Activated CD4-positive, alpha-beta T cell treated with anti-CD3 and anti-CD28 coated beads, Interleukin-2, amount 10 ng/mL, durations not matched to agents 7 days and 5 days (primary cell): ENCODE measurements at places on chromosomes 16 and 17. TPM values are rescaled to one million over a fixed set of nuclear protein-coding genes. Genes with fewer than 3 reads are reported as not detected.

GRCh38 chr17:43360739-43361505 lies 37.9 kb upstream of the ARL4D start:
- DNase-seq = peak; percentile 87
- peak overlapping the region; percentile 86 for H3K4me3 ChIP-seq
- peaks cover 16% of the 10 kb centered on the region for H3K4me1 ChIP-seq
- no peaks in the 10 kb centered on the region for H3K36me3 ChIP-seq
- H3K27me3 ChIP-seq = no peaks in the 10 kb centered on the region

DNA sequence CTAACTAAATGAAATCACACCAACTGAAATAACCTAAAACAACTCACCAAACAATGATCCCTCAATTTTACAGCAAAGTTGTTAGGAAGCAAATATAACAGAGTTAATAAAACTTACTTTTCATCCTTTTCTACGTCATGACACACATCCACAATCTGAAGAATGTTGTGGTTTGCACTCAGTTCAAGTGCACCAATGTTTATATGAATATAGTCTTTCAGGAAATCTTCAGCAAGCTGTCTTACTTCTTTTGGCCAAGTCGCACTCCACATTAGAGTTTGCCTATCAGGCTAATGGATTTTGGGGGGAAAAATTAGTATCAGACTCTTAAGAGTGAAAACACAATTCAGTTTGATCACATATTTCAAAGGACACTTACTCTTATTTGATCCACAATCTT lies 3.3 kb downstream of the DDX5 start:
- peaks cover 68% of the 10 kb centered on the region for H3K4me1 ChIP-seq
- DNase-seq = no peak
- H3K36me3 ChIP-seq = peaks cover 78% of the 10 kb centered on the region
- H3K27me3 ChIP-seq = no peaks in the 10 kb centered on the region
- H3K27ac ChIP-seq = peak overlapping the region; percentile 72

GRCh38 chr16:9090101-9090959 lies 1.1 kb upstream of the HAPSTR1 start:
- H3K4me3 ChIP-seq = peak overlapping the region; percentile 87
- peak; percentile 53 for DNase-seq
- peak overlapping the region; percentile 99 for H3K27ac ChIP-seq

- no peak overlapping the region for H3K27ac ChIP-seq
- H3K36me3 ChIP-seq = peaks cover 4% of the 10 kb centered on the region
- DNase-seq = peak; percentile 85
- H3K4me1 ChIP-seq = peaks cover 23% of the 10 kb centered on the region
Measured at GRCh38 chr17:82414548-82415281, 3.4 kb upstream of the HEXD start.

DNA sequence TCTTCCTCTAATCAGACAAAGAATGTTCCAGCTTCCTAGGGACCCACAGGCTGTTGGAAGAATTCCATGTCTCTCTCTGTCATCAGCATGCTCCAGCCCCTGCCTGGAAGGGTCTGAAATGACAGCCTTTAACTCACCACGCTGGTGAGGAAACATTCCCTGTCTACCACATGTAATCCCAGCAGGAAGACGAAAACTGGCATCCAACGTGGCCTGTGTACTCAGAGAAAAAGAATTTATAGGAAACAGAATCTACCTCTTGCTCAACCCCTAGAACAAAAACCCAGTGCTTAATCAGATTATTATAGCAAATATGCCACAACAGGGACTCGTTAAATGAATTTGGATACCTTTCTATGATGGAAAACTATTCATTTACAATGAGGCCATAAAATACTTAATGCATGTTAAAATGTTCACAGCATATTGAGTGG lies 147.3 kb upstream of the FOXF1 start:
- H3K36me3 ChIP-seq = no peaks in the 10 kb centered on the region
- no peak for DNase-seq
- H3K4me3 ChIP-seq = no peak overlapping the region
- no peaks in the 10 kb centered on the region for H3K4me1 ChIP-seq
- H3K27ac ChIP-seq = no peak overlapping the region
- peaks cover 11% of the 10 kb centered on the region for H3K27me3 ChIP-seq

- peaks cover 49% of the 10 kb centered on the region for H3K36me3 ChIP-seq
- H3K27me3 ChIP-seq = no peaks in the 10 kb centered on the region
- no peak overlapping the region for H3K27ac ChIP-seq
- no peak overlapping the region for H3K4me3 ChIP-seq
- DNase-seq = no peak
- peaks cover 61% of the 10 kb centered on the region for H3K4me1 ChIP-seq
Measured at GRCh38 chr17:28575126-28575795, 1.4 kb downstream of the ALDOC start.

DNA sequence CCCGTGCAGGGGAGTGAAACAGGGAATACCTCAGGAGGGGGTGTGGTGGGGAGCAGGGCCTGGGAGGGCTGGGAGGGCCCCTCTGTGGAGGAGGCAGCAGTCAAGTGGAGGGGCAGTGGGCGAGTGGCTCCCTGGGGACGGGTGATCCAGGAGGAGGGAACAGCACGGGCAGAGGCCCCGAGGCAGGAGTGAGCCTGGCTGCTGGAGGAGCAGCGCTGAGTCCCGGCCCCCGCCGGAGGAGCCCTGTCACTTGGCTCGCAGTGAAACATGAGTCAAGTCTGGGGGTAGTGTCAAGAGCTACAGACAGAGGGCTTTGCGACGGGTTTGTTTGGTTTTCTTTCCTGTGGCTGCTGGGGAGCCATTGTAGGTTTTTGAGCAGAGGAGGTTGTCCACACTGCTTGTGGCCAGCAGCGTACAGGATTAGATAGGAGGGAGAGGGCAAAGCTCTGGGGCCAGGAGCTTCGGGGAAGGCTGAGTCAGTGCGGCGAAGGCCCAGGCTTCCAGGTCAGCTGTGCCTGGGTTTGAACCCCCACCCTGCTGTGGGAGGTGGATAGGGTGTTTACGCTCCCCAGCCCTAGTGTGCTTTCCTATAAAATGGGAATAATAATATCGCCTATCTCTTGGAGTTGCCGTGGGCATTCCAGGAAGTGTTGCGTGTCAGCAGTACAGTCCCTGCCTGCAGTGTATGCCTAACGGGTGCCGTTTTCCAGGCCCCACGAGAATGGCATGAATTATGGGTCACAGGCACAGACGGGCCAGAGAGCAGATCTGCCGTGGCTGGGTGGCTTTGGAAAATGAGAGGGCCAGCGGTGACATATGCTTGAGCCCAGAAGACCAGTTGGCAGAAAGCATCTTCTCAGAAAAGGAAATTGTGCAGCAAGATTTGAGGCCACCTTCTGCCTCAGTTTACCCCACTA lies 115.9 kb upstream of the CIBAR2 start:
- DNase-seq = no peak
- no peaks in the 10 kb centered on the region for H3K27me3 ChIP-seq
- no peak overlapping the region for H3K27ac ChIP-seq
- H3K4me3 ChIP-seq = no peak overlapping the region
- H3K36me3 ChIP-seq = no peaks in the 10 kb centered on the region

DNA sequence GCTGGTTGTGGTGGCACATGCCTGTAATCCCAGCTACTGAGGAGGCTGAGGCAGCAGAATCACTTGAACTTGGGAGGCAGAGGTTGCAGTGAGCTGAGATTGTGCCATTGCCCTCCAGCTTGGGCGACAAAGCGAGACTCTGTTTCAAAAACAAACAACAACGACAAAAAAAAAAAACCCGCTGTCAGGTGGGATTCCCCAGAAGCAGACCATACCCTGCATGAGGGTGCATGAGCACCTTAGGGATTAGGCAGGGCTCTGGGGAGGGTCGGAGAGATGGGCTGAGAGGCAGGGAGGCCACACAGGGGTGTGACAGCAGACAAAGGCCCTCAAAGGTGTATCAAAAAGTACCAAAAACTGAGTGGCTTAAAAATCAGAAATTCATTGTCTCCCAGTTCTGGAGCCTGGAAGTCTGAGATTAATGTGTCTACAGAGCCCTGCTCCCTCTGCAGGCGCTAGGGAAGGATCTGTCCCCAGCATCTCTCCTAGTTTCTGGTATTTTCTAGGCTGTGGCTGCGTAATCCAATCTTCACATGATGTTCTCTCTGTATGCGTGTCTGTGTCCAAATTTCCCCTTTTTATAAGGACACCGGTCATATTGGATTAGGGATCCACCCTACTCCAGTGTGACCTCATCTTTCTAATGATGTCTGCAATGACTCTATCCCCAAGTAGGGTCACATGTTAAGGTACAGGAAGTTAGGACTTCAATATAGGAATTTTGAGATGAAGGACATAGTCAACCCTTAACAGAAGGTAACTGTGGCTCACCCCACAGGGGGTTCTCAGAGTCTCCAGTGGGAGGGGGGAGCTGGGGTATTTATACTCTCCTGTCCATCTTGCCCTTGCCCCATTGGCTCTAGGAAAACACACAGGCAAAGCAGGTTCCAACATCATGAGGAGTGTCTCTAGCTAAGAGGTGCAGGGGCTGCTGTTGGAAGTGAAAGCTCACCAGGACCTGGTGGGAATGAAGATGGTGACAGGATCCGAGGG lies 13.6 kb upstream of the TVP23A start:
- no peak for DNase-seq
- no peaks in the 10 kb centered on the region for H3K4me1 ChIP-seq
- H3K4me3 ChIP-seq = no peak overlapping the region
- no peak overlapping the region for H3K27ac ChIP-seq

DNA sequence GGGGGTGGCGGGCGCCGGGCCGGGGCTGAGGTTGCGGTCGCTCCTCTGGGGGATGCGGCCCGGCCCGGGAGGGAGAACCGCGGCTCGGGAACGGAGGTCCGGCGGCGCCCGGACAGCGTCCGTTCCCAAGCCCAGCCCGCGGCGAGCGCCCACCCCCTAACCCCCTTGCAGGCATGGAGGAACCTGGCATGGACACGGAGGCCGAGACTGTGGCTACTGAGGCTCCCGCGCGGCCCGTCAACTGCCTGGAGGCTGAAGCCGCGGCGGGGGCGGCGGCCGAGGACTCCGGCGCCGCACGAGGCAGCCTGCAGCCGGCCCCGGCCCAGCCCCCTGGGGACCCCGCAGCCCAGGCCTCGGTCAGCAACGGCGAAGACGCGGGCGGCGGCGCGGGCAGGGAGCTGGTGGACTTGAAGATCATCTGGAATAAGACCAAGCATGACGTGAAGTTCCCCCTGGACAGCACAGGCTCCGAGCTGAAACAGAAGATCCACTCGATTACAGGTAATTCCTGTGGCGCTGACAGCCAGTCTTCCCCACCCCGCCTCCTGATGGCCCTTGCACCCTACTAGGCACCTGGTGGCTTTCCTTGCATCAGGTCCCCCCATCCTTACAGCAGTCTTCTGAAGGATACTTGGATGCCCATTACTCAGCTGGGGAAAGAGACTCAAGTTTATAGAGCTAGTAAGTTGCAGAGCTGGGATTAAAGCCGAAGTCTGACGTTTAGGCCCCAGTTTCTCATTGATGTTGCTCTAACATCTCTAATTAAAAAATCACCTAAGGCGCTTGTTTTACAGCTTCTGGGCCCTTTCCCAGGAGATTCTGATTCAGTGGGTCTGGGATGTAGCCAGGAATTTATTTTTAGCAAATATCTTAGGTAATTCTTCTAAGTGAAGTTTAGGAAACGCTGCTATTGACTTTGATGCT lies 514 bp downstream of the UBFD1 start:
- DNase-seq = peak; percentile 17
- H3K36me3 ChIP-seq = peaks cover 21% of the 10 kb centered on the region
- peak overlapping the region; percentile 95 for H3K27ac ChIP-seq
- H3K4me3 ChIP-seq = peak overlapping the region; percentile 95
- peaks cover 43% of the 10 kb centered on the region for H3K4me1 ChIP-seq

GRCh38 chr17:38587947-38588787 lies 17.6 kb downstream of the SRCIN1 start:
- no peak for DNase-seq
- no peaks in the 10 kb centered on the region for H3K36me3 ChIP-seq
- H3K4me1 ChIP-seq = peaks cover 32% of the 10 kb centered on the region
- H3K27me3 ChIP-seq = peaks cover 78% of the 10 kb centered on the region

Gene FZD2
- 0.15 TPM for total RNA-seq

Gene KRTAP2-3
- total RNA-seq = not detected

Gene FGF11
- total RNA-seq = 9.4 TPM

Gene MYH2
- not detected for total RNA-seq

Gene KRT40
- total RNA-seq = not detected

Gene CLEC19A
- total RNA-seq = not detected
